ENCODE measurements at places on chromosomes 5 and 9.

- DNase-seq = no peak
Observed at GRCh38 chr9:116276651-116277121, 123.1 kb downstream of the PAPPA start.

DNA sequence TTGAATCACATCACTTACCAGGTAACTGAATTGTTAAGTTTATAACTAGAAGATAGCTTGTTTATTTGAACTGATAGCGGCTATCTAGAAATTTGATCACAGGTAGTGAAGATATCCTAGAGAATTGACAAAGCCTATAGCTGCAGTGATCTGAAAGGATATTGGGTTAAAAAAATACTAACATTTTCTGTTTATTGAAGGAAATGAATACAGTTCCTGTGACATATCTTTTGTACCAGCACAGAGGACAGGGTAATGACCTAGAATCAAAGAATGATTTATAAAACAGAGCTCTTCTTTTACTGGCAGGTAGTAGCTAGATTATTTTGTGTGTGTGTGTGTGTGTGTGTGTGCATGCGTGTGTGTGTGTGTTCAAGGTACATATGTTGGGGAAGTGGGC, 94.8 kb downstream of the RAB3C start:
- DNase-seq = no peak

GRCh38 chr5:99453196-99453595, 524.4 kb upstream of the CHD1 start:
- no peak for DNase-seq

- DNase-seq = no peak
Observed at GRCh38 chr9:116907989-116908388, 220.9 kb downstream of the TRIM32 start.

- DNase-seq = no peak
Observed at GRCh38 chr5:28463728-28464127, 1425.3 kb upstream of the CDH9 start.

DNA sequence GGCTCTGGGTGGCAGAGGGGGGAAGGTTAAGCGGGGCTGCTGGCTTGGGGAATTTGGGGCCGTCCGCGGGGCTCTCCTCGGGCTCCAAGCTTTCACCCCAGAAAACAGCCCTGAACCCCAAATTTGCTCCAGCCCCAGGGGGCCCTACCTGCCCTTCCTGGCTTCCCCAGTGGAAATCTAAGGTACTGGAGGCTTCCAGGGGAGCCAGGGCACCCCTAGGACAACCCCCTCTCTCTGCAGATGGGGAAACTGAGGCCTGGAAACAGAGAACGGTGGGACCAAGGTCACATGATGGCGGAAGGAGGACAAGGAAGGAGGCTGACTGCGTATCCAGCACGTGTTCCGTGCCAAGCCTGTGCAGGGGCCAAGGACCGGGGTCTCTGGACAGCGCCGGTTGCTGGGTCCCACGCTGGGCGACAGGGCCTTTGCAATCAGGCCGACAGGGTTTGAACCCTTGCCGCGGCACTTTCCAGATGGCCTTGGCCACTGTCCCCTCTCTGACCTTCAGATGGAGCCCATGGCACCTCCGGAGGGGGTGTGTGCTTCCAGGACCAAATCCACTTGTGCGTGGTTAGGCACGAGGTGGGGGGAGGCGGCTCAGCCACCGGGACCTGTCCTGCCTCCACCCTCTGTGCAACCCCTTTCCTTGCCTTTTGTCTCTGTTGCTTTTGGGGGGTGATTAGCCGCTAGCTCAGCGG, 183.1 kb downstream of the C9orf50 start:
- DNase-seq = no peak

GRCh38 chr9:35598866-35599590, 6.0 kb upstream of the TESK1 start:
- DNase-seq = no peak

DNA sequence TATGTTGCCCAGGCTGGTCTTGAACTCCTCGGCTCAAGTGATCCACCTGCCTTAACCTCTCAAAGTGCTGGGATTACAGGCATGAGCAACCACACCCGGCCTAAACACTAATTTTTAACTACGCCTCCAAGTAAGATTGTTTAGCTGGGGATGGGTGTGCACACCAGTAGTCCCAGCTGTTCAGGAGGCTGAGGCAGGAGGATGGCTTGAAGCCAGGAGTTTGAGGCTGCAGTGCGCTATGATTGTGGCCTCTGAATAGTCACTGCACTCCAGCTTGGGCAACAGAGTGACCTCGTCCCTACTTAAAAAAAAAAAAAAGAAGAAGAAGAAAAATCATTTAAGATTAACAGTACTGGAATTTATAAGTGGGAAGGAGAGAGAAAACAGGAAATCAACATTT, 90.8 kb upstream of the NR5A1 start:
- DNase-seq = peak; percentile 36

DNA sequence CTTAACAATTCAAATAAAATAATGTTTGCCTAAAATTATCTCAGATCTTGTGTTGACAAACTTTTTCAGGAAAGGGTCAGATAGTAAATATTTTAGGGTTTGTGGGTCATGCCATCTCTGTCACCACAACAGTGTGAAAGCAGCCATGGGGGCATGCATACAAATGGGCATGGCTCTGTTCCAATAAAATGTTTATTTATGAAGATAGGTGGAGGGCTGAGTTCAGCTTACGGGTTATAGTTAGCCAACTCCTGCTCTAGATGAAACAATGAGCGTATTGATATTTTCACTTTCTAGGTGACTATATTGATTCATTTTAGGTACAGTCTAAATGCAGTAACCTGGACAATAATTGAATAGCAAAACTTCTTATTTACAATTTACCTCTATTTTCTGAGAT, 533.8 kb upstream of the CLINT1 start:
- no peak for DNase-seq

- DNase-seq = peak; percentile 91
Observed at GRCh38 chr9:76595645-76596044, 136.7 kb downstream of the GCNT1 start.

- no peak for DNase-seq
Observed at GRCh38 chr5:124872615-124873014, 126.2 kb upstream of the ZNF608 start.

GRCh38 chr9:92506184-92506857, 24.0 kb upstream of the ASPN start:
- no peak for DNase-seq

DNA sequence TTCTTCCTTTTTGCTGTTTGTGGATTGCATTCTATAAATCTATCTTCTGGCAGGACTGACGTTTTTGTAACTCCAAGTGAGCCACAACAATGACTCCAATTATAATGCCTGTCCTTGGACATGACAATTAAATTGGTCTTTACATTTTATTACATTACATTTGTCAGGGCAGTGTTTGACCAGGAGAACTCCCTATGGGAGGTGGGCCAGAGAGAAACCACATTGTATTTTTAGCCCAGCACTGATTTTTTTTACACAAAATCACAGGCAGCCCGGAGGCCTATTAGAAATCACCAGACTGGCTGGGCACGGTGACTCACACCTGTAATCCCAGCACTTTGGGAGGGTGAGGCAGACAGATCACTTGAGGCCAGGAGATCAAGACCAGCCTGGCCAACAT, 99.1 kb upstream of the SMC5 start:
- DNase-seq = no peak

DNA sequence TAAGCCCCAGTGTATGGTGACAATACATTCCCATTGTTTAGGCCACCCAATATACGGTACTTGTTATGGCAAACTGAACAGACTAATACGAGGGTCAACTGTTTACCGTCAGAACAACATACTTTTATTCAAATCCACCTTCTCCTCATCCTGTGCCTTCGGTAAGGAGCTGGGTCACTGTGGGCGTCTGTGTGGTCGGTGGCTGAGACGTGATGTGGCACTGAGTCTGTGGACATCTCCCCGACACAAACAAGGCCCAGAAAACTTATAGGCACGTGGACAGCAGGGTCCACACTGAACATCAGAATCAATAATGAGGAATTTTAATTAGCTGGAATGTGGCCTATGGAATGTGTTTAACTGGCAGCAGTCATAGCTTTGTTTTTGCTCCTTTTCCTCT, 154.3 kb upstream of the IRX2 start:
- DNase-seq = no peak

GRCh38 chr9:82810915-82811314, 252.0 kb downstream of the RASEF start:
- DNase-seq = peak; percentile 89

DNA sequence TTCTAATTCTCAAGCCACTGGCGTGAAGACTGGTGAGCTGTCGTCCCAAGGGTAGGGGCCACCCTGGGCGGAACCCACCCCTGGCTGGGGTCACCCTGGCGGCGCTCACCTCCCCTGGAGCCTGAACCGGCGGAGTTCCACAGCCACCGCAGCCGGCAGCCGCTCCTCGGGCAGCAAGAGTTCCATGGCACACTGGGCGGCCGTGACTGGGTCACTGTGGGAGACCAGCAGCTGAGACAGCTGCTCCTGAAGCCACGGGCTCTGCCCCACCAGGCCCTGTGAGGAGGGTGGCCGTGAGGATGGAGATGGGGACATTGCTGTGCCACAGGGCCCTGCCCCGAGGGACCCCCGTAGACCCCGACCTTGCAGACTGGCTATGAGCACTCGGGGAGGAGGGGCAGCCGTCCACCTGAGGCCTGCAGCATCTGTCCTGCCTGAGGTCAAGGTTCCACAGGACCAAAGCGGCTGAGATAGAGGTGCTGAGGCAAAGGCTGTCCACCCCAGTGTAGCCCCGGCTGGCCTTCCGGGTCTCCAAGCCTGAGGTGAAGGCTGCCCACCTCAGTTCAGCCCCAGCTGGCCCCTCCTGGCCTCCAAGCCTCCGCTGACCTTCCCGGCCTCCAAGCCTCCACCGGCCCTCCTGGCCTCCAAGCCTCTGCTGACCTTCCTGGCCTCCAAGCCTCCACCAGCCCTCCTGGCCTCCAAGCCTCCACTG, 50.6 kb upstream of the NRARP start:
- DNase-seq = no peak

DNA sequence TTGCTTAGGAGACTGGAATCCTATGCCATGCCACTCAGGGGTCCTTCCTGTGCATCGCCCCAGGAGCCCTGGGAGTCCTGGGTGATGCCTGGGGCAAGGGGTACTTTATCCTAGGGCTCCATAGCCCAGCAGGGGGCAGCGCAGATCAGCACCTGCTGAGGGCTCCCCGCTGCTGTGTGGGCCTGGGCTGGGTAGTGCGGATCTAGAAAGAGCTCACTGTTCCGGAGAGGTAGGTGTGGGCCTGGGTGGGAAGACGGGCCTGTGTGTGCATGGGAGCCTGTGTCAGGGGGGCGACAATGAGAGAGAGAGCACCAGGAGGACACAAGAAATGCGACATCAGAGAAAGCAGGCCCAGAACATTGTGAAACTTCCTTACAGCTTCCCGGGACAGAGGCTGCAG, 11.4 kb upstream of the DAB2IP start:
- no peak for DNase-seq

DNA sequence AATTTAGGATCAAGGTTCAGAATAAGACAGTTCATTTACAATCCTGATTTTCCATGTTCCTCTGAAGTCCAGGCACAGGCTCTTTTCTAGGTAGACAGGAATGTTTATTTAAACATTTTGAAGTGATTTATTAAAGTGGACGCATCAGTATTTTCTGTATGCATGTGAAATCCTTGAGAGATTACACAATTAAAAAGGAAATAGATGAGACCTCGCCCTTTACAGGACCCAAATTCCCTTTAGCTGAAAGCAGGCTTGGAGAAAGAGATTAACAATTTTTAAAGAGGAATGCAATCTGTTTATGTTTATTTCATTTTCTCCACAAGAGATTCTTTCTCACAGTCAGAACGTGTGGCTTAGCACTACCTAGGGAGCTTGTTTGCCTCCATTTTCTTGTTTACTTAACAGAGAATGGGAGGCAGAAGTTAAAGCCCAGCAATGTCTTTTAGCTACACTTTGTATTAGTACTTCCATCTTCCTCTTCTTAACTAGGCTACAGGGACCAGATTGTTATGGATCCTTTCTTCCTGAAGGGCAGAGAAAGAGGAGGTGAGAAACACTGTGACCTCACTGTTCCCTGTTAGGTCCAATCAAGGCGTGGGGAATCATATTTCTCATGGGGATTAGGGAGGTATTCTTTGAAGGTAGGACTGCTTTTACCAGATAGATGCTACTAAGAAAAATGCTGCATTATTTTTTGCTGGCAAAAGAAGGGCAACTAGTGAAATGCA, 416.0 kb downstream of the SH3GL2 start:
- DNase-seq = no peak

- peak; percentile 45 for DNase-seq
Observed at GRCh38 chr9:88388886-88389605, 802 bp downstream of the SPIN1 start.

GRCh38 chr9:132026932-132027585, 52.6 kb downstream of the MED27 start:
- DNase-seq = no peak

DNA sequence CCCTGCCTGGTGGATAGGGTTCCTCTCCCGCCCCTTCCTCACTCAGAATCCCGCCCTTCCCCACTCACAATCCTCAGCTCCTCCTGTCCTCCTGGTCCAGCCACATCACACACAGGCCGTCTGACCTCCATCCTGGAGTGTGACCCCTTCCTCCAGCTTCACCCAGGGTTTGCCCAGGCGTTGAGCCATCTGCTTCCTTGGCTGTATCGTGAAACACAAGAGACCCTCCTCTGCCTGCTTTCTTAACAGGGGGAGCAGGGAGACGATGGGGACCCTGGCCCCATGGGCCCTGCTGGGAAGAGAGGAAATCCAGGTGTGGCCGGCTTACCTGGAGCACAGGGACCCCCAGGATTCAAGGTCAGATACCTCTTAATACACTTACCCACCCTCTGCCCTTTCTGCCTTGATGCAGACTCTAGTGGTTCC, 32.3 kb upstream of the ORM1 start:
- no peak for DNase-seq

- peak; percentile 99 for DNase-seq
Observed at GRCh38 chr5:176994460-176995121, 12.0 kb downstream of the UIMC1 start.

DNA sequence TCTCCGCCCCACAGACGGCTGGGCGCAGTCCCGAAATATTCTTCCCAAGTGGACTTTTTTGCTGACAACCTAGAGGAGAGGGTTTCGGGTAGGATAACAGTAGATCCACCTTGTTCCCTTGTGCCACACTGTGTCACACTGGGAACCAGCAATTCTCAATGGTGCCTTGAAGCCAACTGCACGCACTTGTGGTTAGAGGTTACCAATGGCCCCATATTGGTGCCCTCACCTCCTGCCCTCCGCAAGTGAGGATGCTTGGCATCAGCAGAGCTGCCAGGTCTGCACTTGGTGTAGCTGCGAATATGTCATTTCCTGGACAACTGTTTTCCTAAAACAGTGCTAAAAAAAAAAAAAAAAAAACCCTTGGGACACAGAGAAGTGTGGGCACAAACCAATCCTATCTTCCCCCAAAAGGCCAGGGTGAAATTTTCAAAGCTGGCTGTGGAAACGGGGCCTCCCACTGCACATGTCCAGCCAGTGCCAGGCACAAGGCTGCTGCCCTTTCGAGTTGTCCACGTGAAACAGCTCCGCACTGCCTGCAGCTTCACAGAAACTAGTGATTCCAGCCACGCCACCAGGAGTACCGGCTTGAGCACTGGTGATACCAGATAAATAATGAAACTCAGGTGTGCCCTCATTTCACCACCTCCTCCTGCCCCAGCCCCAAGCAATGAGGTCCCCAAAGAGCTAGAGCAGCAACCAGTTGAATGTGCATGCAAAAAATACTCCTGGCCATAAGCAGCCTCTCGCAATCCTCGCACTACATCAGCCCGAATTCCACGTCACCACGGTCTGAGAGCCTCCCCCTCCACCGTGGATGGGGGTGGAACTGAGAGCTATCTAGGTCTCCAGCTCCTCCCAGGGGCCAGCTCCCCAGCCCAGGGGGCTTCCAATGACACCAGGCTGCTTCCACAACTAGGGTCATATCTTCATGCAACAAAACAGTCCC, 51.2 kb downstream of the USP20 start:
- DNase-seq = peak; percentile 15

Measured in MV-4-11 (cell line).